Brain pericyte (primary cell): ENCODE measurements at places on chromosomes 6 and 20.

GRCh38 chr20:18019068-18019467 is 38.6 kb downstream of the OVOL2 start:
- DNase-seq = no peak

- no peak for DNase-seq
These were observed 122.8 kb upstream of the COL21A1 start for GRCh38 chr6:56370127-56370540.

DNA sequence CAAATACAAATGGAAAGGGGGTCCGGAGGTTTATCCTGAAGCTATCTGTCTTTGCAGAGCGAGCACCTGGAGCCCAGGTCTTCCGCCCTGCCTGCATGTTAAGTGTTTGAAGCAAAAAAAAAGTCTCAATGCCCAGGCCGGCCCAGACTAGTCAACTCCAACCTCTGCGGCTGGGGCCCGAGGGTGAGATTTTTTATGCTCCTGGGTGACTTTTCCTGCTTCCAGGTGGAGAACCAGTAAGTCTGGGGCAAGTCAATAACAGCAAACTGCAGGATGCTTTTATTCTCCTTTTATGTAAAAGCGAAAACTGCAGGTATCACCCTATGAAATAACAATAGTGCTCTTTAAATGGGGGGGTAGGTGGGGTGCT is 2.0 kb upstream of the ZBP1 start:
- no peak for DNase-seq

DNA sequence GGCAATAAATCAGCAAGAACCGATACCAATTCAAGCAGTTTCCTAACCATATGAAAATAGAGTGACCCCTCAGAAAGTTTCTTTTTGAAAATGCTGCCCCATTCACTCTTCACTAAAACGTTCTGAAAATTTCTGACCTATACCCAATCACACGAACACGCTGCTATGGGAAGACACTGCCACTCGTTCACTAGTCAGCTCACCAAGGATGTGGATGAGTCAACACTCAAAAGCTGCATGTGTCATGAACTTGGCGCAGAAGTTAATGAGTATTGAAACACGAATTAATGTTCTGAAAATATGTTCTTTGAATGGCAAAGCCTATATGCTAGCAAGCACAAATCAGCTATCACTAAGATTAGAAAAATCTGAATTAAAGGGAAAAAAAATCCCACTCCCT is 84.2 kb downstream of the PREP start:
- DNase-seq = no peak

DNA sequence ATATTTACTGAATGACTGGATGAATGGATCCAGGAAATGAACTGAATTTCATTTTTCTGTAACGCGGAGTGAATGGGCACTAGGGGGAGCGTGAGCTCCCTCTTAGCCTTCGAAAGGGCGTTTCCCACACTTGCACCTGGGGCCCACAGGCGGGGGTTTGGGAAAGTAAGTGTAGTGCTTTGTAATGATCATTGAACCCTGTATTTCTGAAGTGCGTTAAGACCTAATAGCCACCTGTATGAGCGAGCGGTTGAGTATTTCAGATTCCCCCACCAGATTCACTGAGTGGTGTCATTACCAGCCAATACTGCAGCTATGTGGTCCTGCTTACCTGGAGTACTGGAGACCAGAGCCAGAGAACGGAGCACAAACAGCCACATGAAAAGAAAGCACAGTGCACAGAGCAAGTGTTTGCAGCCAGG is 10.5 kb downstream of the SYTL3 start:
- DNase-seq = no peak

- no peak for DNase-seq
These were observed 72.0 kb downstream of the ANKS1A start for GRCh38 chr6:34961082-34961481.

- no peak for DNase-seq
These were observed 193.6 kb upstream of the BTBD3 start for GRCh38 chr20:11724097-11724496.

DNA sequence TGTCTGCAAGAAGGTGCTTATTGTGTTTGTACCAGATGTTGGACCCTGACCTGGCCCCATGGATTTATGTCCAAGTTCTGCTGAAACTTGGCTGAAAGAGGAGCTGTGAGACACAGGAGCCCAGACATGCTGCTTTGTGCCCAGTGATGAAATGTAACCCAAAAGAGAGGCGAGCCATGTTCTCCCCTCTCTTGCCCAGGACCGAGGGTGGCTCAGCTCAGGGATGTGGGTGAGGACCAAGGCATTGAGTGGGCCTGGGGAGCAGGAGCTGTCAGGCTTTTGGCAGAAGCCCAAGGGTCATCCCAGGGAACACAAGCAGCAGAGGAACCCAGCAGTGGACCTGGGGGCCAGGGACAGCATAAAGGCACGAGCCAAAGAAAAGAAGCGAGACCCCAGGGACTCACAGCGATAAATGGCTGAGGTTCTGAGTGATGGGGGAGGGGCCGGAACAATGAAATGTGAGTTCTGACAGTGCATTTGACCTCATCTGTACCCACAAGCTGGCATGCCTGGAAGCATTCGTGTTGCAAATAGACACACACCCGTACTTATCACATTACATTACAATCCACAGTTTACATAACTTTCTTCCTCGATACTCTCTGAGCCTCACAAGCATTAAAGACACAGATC is 363.4 kb upstream of the JARID2 start:
- peak; percentile 42 for DNase-seq

DNA sequence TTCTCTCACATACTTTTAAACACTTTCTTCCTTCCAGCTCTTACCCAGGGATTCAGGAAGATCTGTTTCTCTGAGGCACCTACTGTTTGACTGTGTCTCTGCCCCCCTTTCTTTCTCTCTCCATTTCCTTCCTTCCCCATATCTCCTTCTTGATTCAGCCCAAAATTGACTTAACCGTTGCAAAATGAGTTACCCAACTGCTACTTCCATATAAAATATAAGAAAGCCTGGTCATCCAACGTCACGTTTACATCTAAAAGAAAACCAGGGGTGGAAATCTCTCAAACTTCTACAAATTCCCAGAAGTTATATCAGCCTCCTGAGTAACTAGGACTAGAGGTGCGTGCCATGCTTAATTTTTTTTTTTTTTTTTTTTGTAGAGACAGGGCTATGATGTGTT is 95.2 kb upstream of the INSM1 start:
- DNase-seq = no peak

DNA sequence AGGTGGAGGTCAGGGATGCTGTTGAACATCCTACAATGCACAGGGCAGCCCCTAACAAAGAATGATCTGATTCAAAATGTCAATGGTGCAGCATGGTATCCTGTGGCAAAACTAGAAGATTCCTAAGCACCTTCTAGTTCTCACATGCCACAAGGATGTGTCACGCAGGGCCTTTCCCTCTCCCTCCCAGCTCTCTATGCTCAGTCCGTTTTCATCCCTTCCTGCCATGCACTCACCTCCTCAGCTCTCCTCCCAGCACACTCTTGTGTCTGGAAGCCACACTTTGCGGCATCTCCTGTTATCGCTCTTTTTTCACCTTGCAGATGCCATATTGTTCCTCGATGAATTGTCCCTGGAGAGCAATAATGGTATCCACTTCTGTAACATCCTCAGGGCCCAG is 263.4 kb downstream of the CDC5L start:
- DNase-seq = no peak

GRCh38 chr6:166615059-166615770 is 11.8 kb downstream of the RPS6KA2 start:
- DNase-seq = no peak

GRCh38 chr6:113696960-113697359 is 160.2 kb upstream of the MARCKS start:
- DNase-seq = no peak

DNA sequence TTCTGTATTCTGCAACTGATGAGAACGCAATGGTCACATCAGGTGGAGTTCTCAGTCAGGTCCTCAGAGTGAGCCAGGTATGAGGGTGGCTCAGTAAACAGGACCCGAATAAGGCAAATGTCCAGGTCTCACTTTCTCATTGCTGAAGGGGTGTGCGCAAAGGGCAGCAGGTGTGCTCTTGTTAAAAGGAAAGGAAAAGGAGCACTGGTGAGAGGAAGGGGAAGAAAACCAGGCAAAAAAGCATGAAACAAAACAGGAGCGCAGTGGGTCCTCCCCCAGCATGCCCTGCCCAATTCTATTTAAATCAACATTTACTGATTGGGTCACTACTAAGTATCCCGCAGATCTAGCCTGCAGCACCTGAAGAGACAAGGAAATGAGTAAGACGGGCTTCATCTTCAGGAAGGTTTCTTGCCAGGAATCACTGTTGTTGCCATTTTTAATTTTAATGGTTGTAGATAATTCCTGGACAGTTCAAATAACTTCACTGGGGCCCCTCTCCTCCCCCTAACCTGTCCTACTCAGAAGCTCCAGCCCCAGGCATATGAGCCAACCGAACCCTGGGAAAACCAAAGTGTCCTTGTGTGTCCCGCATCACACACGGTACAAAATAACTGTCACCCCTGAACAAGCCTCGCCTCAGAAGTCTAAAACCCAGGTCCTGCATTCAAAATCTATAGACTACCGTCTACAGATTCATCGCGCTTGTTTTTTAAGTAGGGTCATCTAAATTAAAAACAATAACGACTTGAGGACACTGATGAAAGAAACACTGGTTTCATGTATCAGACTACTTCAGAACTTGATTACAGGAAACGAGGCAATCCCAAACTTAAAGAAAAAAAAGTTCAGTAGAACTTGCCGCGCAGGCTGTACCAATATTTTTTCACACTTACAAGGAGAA is 980 bp downstream of the MBOAT1 start:
- DNase-seq = no peak

- DNase-seq = no peak
These were observed 33.3 kb upstream of the AFDN start for GRCh38 chr6:167793421-167793820.

DNA sequence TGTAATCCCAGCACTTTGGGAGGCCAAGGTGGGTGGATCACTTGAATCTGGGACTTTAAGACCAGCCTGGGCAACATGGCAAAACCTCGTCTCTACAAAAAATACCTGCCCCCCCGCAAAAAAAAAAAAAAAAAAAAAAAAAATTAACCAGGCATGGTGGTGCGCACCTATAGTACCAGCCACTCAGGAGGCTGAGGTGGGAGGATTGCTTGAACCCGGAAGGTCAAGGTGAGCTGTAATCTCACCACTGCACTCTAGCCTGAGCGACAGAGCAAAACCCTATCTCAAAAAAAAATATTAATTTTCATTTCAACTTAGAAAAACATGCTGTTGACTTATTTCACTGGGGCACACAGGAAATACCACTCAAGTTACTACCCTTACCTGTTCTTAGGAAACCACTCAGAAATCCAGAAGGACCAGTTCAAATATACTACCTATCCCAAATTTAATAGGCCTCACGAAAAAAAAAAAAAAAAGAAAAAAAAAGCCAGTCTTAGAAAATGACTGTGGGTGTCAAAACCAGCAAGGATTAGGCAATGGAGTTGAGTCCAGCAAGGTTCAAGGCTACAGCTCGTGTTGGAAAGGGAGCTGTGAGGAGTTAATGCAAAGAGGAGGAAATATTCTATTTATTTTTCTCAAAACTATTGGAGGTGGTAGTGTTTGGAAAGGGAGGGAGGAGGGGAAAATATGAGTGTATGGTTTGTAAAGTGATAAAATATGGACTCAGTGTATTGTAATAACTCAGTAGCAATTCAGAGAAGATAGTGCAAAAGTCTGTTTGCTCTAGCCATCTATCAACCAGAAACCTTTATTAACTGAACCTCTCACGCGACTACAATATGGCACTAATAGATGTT is 33.9 kb upstream of the PIM1 start:
- DNase-seq = no peak

DNA sequence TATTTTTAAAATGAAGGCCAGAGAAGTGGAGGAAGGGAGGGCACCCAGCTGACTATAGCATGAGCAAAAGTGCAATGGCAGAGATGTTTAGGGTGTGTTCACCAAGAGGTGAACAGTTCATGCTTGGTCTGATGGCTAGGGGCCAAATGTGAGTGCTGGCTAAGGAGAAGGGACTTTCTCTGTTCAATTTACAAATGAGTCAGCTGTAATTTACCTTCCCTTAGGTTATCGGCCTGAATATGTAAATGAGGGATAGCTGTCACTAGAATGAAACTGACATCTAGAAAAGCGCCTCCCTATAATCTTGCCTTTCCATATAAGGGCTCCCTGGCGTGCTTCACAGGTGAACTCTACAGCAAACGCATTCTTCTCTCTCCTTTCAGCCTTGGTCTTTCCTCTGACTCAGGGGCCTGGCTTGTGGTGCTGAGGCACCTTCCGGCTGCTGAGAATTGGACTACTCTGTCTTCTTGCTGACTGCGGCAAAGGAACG is 114.7 kb upstream of the BACH2 start:
- DNase-seq = no peak

DNA sequence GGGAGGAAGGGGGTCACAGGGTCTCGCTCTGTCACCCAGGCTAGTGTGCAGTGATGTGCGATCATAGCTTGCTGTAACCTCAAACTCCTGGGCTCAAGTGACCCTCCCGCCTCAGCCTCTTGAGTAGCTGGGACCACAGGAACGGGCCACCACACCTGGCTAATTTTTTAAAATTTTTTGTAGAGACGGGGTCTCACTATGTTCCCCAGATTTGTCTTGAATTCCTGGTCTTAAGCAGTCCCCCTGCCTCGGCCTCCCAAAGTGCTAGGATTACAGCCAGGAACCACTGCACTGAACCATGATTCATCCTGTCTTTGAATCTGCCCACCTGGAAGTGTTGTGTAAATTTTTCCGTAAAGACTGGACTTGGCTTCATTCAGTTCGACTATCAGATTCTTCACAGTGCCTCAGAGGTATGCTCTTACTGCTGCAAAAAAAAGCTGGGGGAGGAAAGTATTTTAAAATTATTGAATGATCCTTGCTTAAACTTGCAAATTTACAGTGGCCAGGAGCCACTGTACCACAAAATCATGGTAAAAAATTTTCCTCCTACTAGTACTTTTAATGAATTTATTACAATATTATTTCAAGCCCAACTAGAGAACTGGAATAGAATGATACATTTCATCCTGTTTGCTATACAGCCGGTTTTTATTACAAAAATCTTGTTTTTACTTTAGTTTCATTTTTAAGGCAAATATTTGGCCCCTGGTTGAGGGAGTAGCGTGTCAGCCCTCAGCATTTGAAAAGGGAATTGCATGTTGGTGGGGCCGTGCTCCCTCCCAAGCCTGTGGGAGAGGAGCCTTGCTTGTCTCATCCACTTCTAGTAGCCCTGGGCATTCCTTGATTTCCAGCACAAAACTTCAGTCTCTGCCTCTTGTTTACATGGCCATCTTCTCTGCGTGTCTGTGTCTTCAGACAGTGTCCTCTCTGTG is 202.5 kb upstream of the SGK1 start:
- no peak for DNase-seq
